ENCODE measurements at places on chromosomes 3 and 15. TPM values are rescaled to one million over a fixed set of nuclear protein-coding genes. Genes with fewer than 3 reads are reported as not detected.

The GOLGA6D gene
- total RNA-seq, result 0.13 TPM

The PLAAT1 gene
- not detected for total RNA-seq

The PSTPIP1 gene
- total RNA-seq, result 160 TPM

The PRKCD gene
- 19.2 TPM for total RNA-seq

The WDR93 gene
- total RNA-seq, result not detected
